ENCODE measurements at places on chromosomes 6 and 20.

DNA sequence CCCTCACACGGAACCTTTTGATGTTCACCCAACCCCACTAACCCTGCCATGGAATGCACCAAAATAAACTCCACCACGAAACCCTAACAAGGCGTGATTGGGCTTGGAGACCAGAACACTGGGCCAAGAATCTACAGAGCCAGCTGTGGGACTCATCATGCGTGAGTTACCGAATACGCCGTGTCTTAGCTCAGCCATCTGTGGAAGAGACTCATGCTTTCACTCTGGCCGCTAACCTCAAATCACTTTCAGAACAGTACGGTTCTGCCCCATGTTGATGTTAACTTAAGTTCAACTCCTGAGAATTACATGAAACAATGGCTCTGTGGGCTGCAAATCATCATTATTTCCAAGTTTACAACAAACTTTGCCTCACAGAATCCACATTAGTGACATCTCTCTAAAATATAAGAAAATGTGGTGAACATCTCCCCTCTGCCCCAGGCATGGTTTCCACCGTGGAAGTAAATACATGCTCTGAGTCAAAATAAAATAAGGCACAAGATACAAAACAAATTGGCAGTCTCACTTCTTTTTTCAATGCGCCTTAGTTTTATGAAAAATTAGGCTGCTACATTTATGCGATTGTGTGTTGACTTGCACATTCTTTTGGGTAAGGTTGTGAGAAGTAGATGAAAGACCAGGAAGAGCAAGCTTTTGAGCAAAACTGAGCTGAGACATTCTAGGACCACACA, 308.9 kb upstream of the EXOC2 start:
- DNase-seq, result no peak

- no peak for DNase-seq
These were observed 82.5 kb upstream of the ID4 start for GRCh38 chr6:19754686-19755085.

DNA sequence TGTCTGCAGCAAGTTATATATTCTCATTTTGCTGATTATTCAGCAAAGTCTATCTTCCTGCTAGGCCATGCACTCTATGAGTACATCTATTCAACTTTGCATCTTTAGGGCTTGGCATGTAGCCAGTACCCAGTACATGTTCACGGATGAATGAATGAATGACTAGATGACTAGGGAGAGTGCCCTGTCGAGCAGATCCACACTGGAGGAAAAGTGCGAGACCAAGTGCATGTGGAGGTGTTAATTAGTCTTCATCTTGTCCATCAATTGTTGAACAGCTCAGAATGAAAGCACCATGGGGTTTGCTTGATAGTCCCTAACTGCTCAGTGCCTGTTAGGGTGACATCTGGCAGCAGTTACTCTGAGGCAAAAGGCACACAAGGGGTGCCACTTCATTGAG, 30.4 kb downstream of the TM9SF4 start:
- DNase-seq, result no peak

GRCh38 chr6:142833798-142834197, 111.2 kb downstream of the HIVEP2 start:
- DNase-seq, result no peak

DNA sequence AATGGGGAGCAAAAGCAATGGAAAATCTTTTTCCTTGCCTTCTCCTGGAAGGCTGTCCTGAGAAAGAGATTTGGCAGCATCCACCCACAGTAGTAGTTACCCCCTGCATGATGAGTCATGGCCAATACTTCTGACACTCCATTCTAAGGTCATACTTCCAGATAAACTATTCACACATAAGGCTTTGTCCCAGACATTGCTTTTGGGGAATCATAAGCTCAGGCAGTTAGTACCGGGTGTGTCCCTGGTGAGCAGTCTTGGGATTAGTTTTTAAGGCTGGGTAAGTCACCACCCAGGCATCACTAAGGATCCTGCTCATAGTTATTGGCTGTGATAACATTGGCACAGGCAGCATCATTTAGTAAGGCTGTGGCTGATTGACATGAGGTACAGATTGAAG, 160.6 kb upstream of the GGTLC1 start:
- no peak for DNase-seq

GRCh38 chr6:37624121-37624520, 73.6 kb downstream of the MDGA1 start:
- DNase-seq, result no peak

DNA sequence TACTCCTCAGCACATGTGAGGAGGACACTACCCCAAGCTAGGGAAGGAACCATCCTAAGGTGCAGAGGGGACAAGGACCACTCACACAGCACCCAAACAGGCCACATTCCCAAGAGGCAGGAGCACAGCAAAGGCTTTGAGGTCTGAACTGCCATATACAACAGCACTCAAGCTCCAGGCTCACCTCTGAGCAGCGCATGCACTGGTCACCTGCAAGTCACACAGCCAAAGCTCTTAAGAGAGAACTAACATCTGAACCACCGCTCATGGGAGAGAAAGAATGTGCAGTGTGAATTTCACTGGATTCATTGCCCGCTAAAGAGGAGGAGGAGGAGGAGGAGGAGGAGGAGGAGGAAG, 31.0 kb downstream of the NPEPL1 start:
- no peak for DNase-seq

DNA sequence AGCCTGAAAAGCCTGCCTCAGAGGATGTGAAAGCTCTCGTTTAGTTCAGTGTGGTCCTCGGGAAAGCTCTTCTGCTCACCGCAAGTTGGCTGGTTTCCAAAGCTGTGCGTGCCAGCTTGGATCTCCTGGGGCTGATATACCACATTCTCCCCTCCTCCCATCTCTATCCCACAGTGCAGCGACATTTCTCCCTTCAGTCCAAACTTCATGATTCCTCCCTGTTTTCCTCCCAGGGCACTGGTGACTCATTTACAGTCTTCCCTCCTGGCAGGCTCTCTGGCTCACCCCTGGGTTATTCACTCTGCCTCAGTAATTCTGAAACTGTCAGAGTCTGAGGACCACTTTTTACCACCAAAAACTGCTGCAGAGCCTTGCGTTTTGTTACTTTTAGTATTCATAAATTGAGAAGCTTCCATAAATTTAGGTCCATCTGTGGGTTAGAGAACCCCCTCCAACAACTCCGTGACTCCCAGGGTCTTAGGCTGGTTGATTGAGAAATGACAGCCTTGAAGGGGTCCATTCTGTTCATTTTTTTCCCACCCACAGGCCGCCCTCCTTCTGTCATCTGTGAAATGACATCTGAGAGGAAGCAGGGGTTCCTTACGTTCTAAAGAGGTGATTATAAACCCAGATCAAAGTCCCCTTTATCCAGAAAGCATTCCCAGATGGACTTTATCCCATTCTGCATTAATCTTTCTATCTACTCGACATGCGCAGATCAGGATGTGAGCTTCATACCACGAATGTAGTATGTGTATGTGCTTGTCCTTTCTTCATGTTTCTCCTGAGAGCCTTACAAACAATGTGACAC, 6.1 kb downstream of the TRIM10 start:
- no peak for DNase-seq

DNA sequence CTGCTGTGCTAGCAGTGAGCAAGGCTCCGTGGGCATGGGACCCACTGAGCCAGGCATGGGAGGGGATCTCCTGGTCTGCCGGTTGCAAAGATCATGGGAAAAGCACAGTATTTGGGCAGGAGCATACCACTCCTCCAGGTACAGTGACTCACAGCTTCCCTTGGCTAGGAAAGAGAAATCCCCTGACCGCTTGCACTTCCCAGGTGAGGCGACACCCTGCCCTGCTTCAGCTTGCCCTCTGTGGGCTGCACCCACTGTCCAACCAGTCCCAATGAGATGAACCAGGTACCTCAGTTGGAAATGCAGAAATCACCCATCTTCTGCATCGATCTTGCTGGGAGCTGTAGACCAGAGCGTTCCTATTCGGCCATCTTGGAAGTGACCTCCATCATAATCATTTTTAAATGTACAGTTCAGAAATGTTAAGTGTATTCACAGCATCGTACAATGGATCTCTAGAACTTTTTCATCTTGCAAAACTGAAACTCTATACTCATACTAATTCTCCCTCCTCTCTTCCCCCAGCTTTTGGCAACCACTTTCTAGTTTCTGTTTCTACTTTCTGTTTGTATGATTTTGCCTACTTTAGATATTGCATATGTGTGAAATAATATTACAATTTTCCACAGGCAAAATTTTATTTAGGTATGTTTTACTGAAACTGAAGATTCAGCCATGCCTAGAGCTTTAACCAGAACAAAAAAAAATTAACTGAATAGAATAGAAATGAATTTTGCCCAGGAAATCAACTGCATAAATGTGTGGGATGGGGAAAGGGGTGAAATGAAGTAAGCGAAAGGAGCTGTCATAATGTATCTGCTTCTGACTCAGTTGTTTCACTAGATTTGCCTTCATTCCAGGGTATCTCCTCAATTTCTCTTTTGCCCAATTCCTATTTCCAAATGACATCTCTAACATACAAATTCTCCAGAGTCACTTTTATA, 100.0 kb downstream of the RWDD2A start:
- no peak for DNase-seq

DNA sequence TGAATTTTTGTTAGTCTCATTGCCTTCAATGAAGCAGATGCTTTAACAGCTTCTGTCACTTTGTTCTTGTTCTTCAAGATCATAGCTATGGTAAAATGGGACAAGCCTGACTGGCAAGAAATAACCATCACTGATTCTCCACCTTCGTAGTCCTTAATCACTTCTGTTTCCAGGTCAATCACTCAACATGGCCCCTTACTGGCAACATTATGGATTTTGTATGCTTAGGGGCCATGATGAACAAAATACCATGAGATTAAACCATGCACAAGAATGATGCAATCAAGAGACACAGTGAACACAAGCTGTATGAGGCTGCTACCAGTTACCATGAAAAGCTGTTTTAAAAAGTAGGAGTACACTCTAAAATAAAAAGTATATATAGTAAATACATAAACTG, 32.8 kb downstream of the ADNP start:
- DNase-seq, result no peak

DNA sequence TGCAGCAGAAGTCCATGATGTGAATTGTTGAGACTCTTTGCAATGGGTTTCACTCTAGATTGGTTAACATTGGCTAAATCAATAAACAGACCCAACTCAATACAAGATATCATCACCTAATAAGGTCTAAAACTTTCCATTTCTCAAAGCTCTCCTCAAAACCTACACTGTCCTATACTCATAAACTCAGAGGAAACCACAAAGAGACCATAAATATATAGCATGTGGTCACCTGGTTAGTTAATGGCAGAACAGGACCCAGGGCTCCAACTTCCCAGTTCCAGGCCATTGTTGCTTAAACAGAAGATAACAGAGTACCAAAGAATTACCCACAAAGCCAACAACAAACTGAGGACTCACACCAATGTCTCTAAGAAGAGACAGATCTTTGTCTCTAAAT, 12.0 kb downstream of the RTN4IP1 start:
- DNase-seq, result no peak

DNA sequence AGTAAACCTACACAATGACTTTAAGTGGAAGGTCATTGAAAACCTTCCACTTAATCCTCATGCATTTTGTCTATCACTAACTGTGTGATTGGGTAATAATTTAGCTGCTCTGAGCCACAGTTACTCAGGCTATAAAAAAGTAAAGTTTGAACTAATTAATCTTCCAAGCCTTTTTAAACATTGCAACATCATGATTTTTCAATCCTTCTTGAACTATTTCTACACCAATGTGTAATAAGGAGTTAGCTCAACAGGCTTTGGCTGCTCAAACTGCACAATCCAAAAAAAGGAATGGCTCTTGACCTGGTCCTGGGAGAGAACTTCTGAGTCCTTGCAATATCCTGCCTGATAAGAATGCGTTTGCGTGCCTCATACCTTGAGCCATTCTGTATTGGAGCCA, 34.8 kb upstream of the FILIP1 start:
- DNase-seq, result no peak

GRCh38 chr6:106253172-106253571, 72.4 kb downstream of the ATG5 start:
- DNase-seq, result no peak

DNA sequence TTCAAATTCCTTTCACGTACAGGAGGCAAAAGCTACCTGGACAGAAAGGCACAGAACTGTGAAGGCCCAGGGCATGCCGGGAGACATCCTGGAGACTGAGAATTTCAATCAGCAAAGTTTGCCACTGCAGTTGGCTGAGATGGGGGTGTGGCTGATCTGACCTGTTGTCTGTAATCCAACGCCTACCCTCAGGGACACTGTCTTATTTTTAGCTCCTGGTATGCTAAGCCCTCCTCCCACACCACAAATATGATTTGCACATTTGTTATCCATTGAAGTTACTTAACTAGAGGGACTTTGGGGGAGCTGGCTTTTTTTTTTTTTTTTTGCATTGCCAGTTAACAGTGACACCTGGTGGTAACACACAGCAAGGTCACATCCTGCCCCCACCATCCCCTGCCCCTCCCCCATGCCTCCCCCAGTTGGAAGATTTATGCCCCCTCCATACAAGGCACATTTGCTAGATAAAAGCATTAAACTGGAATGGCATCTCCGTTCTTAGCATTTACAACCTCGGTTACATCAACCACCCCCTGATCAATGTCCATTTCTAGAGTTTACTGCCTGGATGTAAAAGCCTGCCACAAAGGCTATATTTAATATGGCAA, 40.4 kb downstream of the TTI1 start:
- peak; percentile 46 for DNase-seq

GRCh38 chr6:47780510-47781356, 1.1 kb upstream of the OPN5 start:
- DNase-seq, result no peak

DNA sequence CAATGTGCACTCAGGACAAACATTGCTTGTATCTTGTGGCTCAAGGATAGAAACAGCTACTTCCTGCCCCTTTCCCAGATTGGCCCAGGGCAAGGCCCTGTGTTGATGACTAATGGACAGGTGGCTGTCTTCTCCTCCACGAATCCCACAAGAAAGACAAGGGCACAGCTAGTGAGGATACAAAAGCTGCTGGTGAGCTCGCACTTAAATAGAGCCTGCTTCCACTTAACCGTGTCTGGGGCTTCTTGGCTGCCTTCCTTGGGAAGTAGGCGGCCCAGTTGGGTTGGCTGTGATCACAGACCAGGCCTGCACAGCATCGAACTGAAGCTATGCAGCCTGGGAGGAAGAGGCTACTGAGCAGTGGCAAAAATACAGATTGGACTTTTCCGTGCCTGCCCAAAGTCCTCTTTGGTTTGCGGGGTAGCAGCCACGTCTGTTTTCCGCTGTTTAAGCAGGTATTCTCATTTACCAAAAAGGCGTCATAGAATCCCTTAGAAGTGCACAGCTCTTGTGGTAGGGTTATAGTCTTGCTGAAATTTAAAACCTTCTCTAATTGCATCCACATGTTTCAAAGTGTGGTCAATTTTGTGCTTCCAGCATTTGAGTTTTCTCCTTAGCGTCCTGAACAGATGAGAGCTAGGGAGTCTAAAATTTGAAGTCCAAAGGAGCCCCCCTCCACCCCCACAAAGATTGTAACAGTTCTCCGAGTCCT, 23.0 kb upstream of the NAA20 start:
- no peak for DNase-seq

- no peak for DNase-seq
These were observed 12.1 kb downstream of the TBX18 start for GRCh38 chr6:84752118-84752850.

All from NK-92 treated with Interleukin-12 subunit alpha and Interleukin-12 subunit beta, amount 100 ng/mL, for 24 hours (cell line).